ENCODE measurements at places on chromosomes 13 and 19.

DNA sequence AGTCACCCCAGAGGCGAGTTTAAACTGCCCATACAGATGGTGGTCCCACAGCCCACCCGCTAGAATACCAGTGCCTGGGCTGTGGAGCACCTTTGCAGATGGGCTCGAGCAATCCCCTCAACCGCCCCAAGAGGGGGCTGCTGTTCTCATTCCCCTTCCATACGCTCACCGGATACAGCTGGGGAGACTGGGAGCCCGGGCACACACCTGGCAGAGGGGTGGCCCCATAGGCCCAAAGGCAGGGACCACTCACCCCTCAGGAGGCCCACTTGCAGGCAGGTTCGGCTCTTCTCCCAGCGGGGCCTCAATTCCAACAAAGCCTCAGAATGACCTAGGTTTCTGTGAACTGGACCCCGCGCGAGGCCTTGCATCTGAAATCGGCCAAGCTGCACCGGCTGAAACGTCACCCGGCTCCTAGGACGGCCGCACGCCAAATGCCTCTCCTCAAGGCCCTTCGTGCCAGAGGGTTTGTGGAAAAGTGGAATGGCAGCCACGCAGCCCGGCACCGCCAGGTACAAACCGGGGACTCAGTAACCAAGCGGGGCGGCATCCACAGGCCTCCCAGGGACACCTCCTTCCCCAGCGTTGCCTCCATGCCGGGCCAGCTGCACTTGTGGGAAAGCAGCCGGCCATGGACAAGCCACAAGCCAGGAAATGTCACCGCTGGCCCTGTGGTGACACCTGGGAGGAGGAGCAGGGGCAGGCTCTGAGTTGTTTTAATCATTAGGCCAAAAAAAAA, 18.7 kb downstream of the MLLT1 start:
- no peak for DNase-seq
- H3K4me1 ChIP-seq: peaks cover 8% of the 10 kb centered on the region
- H3K27me3 ChIP-seq: no peaks in the 10 kb centered on the region
- H3K4me3 ChIP-seq: no peak overlapping the region

- peak overlapping the region; percentile 59 for H3K4me3 ChIP-seq
- H3K27ac ChIP-seq: no peak overlapping the region
- no peaks in the 10 kb centered on the region for H3K27me3 ChIP-seq
- H3K4me1 ChIP-seq: no peaks in the 10 kb centered on the region
- DNase-seq: no peak
These were observed 518 bp downstream of the TFDP1 start for GRCh38 chr13:113584870-113585671.

- no peak for DNase-seq
- no peaks in the 10 kb centered on the region for H3K4me1 ChIP-seq
- no peaks in the 10 kb centered on the region for H3K36me3 ChIP-seq
- no peak overlapping the region for H3K4me3 ChIP-seq
- no peaks in the 10 kb centered on the region for H3K27me3 ChIP-seq
- H3K27ac ChIP-seq: no peak overlapping the region
These were observed 49.5 kb downstream of the ZNF729 start for GRCh38 chr19:22335716-22336115.

DNA sequence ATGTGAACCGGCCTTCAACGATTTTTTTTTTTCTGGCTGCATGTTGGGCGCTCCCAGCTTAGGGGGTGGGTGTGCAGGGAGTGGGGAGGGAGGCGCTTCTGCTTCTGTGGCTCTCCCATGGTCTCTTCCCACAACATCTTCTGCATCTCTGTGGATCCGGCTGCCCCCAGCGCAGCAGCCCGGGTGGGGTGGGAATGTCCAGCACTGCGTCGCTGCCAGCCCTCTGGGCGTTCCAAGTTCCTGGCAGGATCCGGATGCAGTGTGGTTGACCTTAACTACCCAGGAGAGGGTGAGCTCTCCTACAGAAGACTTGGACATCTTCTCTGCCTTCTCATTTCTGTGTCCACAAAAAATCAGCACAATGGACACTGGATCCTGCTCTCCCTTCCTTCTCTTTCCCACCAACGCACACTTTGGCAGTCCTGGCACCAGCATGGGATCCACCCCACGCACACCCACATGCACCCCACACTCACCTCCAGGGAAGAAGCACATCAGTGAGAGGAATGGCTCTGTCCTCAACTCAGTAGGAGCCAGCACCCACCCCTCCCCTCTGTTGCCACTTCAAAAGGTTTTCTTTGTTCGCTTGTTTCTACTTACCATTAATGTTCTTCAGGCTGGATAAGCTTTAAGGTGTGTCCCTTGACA, 177.3 kb downstream of the COL4A1 start:
- peaks cover 19% of the 10 kb centered on the region for H3K4me1 ChIP-seq
- DNase-seq: no peak
- H3K4me3 ChIP-seq: no peak overlapping the region
- H3K27me3 ChIP-seq: no peaks in the 10 kb centered on the region

DNA sequence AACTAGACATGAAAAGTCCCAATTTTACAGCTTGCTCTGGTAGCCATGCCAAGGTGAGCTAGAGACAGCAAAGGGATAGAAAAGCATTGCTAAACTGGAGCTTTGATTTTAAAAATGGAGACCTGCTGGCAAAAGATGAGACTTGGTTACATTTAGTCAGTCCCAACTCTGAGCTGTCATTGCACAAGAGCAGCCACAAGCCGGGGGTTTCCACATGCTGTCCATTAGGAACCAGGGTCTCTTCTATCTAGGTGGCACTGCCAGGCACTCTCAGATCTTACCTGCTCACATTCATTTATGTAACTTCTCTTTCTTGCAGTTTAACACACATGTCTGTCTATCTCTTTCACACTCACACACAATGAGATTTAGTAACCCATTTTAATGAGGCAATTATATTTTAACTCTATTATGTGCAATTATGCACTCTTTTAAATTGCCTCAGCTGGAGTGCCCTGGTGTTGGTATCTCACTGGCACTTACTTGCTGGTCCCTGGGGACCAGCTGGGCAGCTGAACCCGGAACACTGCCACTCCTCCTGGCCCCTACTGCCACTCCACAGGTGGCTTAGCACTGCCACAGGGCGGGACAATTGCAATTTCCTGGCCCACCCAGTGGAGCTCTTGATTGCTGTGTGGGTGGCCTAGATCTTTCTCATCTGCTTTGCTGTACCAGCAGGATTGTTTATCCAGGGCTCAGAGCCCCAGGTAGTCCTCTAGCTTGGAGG, 112.5 kb downstream of the COG6 start:
- no peak overlapping the region for H3K4me3 ChIP-seq
- H3K4me1 ChIP-seq: no peaks in the 10 kb centered on the region
- H3K27ac ChIP-seq: no peak overlapping the region

- no peak overlapping the region for H3K4me3 ChIP-seq
- H3K27me3 ChIP-seq: peaks cover 12% of the 10 kb centered on the region
- H3K36me3 ChIP-seq: no peaks in the 10 kb centered on the region
- H3K4me1 ChIP-seq: peaks cover 2% of the 10 kb centered on the region
- no peak for DNase-seq
These were observed 3.9 kb upstream of the CELF5 start for GRCh38 chr19:3220576-3220975.

GRCh38 chr13:87356314-87356713, 314.9 kb upstream of the SLITRK5 start:
- H3K27ac ChIP-seq: no peak overlapping the region
- DNase-seq: no peak
- H3K27me3 ChIP-seq: no peaks in the 10 kb centered on the region
- no peaks in the 10 kb centered on the region for H3K4me1 ChIP-seq
- H3K36me3 ChIP-seq: no peaks in the 10 kb centered on the region

DNA sequence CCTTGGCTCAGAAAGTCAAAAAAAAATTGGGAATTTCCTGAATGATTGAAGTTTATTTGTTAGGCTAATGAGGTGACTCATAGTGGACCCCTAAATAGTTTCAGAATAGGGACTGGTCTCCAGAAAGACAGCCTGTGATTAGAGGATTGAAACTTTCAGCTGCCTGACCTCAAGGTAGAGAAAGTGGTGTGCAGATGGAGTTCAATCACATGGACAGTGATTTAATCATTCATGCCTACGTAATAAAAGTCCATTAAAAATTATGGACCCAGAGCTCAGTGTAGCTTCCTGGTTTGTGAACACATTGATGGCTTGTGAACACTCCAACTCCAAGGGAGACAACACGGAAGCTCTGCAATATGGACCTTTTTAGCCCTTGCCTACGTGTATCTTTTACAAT, 533.2 kb upstream of the PCDH9 start:
- H3K27me3 ChIP-seq: no peaks in the 10 kb centered on the region
- H3K4me1 ChIP-seq: no peaks in the 10 kb centered on the region
- H3K4me3 ChIP-seq: no peak overlapping the region

DNA sequence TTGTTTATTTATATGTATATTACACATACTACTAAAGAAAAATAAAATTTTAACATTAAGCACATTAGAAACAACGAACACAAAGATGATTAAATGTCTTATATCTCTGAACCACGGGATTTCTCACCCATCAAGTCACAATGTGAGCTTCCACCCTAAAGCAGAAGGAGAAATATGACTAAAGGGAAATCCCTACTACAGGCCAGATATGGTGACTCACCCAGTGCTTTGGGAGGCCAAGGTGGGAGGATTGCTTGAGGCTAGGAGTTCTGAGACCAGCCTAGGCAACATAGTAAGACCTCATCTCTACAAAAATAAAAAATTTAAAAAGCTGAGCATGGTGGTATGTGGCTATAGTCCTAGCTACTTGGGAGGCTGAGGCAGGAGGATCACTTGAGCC, 24.6 kb downstream of the DCT start:
- H3K36me3 ChIP-seq: no peaks in the 10 kb centered on the region
- DNase-seq: no peak
- no peaks in the 10 kb centered on the region for H3K27me3 ChIP-seq
- no peak overlapping the region for H3K27ac ChIP-seq

DNA sequence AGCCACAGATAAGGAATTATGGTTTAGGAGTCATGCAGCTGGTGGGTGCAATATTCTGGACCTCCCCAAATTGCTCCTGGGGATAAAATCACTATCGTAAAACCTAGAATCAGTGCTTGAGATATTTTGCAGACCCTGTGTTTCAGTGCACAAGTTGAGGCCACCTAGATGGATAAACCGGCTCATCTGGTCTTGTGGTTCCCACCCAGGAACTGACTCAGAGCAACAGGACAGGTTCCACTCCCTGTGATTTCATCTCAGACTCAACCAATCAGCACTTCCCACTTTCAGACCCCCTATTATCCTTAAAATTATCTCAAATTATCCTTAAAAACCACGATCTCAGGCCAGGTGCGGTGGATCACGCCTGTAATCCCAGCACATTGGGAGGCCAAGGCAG, 21.0 kb downstream of the FBXL12 start:
- H3K27ac ChIP-seq: no peak overlapping the region
- no peak overlapping the region for H3K4me3 ChIP-seq
- DNase-seq: no peak
- no peaks in the 10 kb centered on the region for H3K36me3 ChIP-seq
- no peaks in the 10 kb centered on the region for H3K27me3 ChIP-seq

DNA sequence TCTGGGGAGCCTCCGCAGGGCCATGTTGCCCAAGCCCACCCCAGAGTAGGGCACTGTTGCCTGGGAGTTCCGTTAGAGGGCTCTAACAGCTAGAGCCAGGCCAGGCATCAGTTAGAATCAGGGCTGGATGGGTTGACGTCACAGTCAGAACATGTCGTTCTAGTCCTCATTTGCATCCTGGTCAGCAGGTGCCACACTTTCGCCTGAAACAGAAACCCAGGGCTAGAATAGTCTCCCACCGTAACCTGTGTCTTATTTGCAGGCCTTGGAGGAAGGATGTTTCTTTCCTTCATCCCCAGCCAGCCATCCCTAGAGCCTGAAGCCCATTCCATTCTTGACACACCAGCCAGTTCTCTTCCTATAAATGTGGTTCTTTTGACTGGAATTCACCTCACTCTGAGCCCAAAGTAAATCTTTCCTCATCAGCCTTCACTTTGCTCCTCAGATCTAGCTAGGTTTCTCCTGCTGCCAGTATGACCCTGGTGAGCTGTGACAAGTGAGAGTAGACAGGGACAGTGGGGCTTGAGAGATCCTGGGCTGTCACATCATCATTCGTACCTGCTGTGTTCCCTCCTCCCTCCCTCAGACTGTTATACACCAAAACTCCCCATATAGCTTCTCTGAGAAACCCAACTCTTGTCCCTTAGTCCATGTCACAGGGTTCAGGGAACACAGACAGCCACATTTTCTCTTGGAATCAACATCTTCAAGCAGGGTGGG, 12.2 kb upstream of the CCDC97 start:
- no peak overlapping the region for H3K4me3 ChIP-seq
- peaks cover 29% of the 10 kb centered on the region for H3K4me1 ChIP-seq
- no peaks in the 10 kb centered on the region for H3K27me3 ChIP-seq
- DNase-seq: no peak
- peak overlapping the region; percentile 87 for H3K27ac ChIP-seq

DNA sequence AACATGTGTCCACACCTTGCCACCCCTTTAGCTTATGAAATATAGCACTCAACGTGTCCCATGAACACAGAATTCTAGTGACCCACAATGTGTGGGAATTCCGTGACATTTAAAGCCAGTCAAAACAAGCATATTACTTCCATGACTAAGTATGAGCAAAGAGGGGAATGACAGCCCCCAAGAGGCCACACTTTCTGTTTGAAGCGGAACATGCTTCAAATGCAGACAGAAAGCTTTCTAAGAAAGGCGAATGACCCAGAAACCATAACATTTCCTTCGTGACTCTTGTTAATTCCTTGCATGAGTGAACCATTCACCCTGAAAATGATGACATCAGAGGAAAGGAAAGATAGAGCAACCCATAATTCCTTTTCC, 122.0 kb upstream of the FNDC3A start:
- peak overlapping the region; percentile 24 for H3K27ac ChIP-seq
- no peaks in the 10 kb centered on the region for H3K36me3 ChIP-seq
- no peaks in the 10 kb centered on the region for H3K27me3 ChIP-seq

- no peak overlapping the region for H3K4me3 ChIP-seq
- no peak overlapping the region for H3K27ac ChIP-seq
- H3K36me3 ChIP-seq: no peaks in the 10 kb centered on the region
- DNase-seq: no peak
These were observed 3.9 kb upstream of the SDHAF1 start for GRCh38 chr19:35990771-35991730.

DNA sequence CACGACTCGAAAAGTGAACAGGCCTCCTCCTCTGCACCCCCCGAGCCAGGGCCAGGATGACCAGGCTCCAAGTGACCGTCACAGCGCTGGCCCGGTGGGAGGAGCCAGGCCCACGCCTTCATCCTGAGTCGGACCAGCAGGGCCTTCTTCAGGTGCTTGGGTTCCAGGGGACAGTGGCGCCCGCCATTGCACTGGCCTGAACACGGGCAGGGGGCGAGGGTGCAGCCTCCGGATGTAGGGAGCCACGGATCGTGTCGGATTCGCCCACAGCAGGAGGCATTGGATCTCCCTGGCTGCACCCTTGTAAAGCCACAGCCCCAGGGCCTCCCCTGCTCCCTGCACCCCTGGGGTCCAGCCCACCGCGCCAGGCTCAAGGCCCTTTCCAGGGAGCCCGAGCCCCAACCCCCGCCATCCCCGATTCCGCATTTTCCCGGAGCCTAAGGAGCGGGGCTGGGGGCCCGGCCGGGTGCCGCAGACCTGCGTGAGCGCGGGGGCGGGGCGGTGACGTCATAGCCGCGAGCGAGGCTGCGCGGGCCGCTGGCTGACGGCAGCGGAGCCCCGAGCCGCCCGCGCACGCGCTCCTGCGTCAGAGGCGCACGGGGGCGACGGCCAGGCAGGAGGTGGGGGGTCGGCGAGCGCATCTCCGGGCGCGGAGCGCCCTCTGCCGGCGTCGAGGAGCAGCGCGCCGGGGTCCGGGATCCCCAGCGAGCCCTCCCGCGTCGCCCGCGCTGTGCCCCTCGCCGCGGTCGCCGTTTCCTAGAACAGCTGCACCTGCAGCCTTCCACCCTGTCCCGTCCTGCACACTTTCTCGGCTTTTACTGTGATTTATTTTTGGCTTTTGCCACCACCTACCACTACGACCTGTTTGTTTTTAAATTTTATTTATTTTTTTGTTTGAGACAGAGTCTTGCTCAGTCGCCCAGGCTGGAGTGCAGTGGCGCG, 1.5 kb upstream of the ATP5F1D start:
- H3K4me1 ChIP-seq: peaks cover 30% of the 10 kb centered on the region
- H3K27ac ChIP-seq: peak overlapping the region; percentile 92
- H3K36me3 ChIP-seq: no peaks in the 10 kb centered on the region
- DNase-seq: no peak
- H3K27me3 ChIP-seq: no peaks in the 10 kb centered on the region
- H3K4me3 ChIP-seq: peak overlapping the region; percentile 32

All from ascending aorta (tissue), 2 donors.